Stimulated activated CD4-positive, alpha-beta T cell treated with anti-CD3 and anti-CD28 coated beads, TNF-alpha, amount 100 ng/mL, for 1 hour (primary cell): ENCODE measurements at places on chromosomes 6 and 20.

GRCh38 chr20:44496976-44497375, 21.3 kb downstream of the TTPAL start:
- DNase-seq: no peak

DNA sequence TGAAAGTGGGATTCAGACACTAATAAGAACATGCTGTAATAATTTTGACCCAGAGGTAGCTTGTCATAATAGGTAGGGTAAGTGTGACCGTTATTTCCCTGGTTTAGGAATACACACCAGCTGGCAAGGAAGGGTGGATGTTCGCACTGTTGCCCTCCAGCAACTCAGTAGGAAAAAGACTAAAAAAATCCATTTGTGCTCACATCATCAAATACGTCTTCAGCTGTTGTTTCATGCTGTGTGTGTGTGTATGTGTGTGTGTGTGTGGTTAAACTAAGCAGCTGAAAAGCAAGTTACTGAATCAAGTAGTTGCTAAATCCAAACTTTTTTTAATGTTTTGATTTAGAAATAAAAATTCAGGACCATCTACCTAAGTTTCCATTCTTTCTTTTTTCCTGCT, 218.7 kb downstream of the TRDN start:
- no peak for DNase-seq

DNA sequence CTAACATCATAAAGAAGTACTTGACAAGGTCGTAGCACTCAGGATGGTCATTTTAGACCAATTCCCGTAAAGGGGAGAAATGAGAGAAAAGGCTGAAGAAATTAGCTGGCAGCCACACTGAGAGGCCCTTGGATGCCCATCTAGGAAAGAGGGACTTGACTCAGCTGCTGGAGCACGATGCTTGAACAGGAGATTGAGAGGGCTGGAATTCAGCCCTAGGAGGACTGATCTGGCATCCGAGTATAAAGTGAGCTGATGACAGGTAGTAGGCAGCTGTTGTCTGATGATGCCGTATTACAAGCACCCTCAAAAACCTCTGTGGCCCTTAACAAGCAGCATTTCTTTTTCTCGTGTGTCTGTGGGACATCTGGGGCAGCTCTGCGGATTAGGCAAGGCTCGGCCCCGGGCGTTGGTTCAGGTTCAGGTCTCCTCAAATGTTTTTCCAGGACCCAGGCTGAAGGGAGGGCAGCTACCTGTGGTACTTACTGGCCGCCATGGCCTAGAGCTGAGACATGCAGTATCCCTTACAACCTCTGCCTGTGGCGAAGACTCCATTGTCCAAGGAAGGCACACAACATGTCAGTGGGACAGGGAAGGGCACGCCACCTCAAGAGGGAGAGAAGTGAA, 219.6 kb upstream of the SNX9 start:
- no peak for DNase-seq

- no peak for DNase-seq
These were observed 1.9 kb downstream of the SNX5 start for GRCh38 chr20:17966432-17967310.

GRCh38 chr20:11902285-11902697, 15.4 kb upstream of the BTBD3 start:
- DNase-seq: no peak

DNA sequence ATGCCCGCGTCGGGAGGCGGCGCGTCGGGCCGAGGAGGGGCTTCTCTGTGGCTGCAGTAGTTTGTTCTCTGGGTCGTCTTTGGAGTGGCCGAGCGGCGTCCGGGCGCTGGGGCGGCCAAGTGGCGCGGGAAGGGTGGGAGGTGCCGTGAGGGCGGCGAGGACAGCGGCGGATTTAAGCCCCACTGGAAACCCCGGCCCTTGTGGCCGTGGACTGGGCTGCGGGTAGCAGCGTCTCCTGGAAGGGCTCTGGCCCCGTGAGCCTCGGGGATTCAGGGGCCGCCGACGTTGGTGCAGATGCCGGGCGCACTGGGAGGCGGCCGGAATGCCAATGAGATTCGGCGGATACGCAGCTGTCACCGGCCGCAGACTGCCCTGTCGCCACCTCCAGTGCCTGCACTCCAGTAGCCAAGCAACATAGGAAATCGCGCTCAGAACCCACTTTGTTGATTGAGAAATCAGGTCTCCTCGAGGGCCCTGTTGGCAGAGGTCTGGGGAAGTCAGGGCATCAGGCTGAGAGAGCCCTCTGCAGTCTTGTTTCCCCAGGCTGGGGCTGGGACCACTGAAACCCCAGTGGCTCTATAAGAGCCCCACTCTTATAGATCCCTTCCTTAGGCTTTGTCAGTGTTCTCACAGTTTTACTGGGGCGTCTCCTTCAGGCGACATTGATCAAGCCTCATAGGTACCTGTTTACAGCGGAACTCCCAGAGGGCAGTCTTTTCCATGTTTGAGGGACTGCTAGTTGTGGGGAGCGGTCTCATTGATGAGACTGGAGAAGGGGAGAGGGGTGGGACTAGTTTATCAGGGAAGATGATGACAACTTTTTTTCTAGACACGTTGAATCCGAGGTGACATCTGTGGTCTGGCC, 642 bp downstream of the GZF1 start:
- no peak for DNase-seq

GRCh38 chr20:10475225-10475624, 40.1 kb downstream of the SLX4IP start:
- no peak for DNase-seq

- DNase-seq: no peak
These were observed 25.7 kb upstream of the KLHL31 start for GRCh38 chr6:53691252-53691651.

DNA sequence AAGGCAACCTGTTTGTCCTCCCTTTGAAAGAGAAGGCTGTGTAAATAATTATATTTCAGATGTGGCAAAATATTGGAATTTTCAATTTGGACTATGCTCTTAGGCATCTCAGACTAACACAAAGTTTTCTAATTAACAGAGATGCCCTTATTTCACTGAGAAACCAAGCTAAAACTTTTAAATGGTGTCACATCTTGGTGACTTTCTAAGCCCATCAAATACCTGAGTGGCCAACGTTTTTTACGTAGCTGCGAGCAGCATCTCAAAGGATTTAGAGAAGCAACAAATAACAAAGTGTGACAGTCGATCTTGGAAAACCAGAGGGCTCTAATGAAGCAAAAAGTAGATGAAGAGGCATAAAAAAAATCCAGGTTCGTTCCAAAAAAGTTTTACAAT, 3.4 kb upstream of the HEY2 start:
- DNase-seq: no peak

- no peak for DNase-seq
These were observed 196.2 kb downstream of the TBC1D7 start for GRCh38 chr6:13131935-13132661.

GRCh38 chr20:50029697-50030461, 47.1 kb downstream of the SNAI1 start:
- no peak for DNase-seq

- no peak for DNase-seq
These were observed 301.2 kb downstream of the PLCB1 start for GRCh38 chr20:8433291-8433690.

DNA sequence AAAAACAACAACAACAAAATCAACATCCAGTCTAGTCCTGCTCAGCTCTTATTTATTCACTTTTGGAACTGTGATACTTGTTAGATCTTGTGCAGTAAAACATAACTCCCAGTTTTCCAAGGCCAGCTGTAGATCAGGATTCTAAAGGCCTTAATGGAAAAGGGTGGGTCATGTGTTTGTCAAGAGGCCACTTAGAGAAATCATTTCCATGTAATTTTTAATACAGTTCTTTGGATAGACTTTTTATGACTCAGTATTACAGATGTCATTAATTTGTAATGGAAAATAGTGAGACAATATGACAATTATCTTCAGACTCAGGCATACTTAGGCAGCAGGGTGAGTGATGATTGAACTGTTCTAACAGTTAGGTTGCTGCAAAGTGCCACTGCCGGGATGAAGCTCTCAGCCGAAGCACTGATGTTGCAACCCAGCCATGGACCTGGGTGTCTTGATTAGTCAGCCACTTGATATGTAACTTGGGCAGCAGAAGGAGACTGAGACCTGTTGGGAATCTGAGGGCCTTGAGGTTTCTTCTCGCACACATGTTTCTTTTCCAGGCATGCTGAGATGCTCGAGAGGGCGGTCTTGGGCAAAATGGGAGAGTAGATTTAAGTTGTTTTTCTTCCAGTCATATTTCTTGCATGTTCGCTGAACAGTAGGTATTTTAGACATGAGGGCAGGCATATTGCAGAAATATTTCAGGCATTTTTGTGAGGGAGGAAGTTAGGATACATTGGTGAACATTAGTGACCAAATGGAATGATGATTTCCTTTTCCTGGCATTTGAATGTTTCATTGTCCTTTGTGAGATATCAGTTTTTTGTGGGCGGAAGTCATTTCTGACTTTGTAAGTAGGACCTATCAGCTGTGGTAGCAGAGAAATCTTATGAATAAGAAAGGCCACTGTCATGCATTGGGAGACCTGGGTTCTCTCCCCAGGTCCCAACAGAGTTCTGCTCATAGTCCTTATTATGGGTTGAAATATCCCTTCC, 52.3 kb downstream of the SLX4IP start:
- no peak for DNase-seq

GRCh38 chr20:50967586-50967985, 9.0 kb downstream of the MOCS3 start:
- no peak for DNase-seq

DNA sequence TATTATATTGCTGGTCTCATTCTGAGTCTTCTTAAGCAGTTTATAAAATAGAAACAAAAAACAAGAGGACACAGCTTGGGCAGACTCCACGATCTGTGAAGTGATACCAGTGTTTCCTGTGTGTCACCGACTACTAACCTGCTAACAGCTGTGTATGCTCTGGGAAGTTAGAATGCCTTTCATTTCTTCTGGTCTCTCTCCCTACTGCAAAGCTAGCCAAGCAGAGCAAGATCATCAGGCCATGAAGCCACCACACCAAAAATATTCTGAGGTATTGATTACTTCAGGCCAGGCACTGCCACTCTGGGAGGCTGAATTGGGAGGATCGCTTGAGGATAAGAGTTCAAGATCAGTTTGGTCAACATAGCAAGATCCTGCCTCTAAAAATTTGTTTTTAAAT, 46.9 kb upstream of the SMIM29 start:
- no peak for DNase-seq
